ENCODE measurements at places on chromosomes 4 and X.

DNA sequence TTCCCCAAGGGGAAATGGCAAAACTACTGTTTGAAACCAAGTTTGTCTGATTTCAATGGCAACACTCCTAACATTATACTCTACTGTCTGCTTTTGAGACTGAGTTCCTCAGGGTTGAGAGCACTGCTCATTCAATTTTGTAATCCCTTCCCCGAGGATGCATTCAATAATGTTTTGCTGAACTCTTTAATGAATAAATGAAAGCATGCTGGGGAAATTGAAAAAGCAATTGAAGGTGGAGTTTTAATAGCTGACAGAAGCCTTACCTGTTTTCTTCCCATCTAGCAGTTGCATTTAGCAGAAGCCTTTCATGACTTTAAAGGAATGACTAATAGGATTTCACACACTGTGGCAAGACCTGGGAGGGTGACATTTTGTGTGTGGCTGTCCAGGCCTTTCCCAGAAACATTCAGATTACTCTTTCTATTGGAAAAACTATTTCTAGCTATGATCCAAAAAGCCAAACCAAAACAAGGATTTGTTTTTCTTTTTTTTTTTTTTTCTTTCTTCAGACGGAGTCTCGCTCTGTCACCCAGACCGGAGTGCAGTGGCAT lies 45.1 kb downstream of the DTHD1 start:
- no peak for DNase-seq

DNA sequence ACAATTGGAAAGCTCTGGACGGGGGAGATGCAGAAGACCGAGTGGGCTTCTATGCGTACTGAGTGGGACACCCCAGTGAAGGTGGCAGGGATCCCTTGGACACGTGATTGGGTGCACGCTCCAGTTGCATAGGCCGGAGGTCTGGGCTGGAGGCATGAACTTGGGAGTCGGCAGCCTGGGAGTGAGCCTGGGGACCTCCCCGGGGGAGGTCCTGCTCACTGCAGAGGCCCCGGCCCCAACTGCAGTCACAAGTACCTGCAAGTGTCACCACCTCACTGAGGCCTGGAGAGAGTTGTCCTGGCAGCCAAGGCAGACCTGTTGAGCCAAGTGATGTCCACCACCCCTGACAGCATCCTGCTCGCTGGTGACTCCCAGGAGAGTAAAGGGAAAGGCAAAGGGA lies 49.3 kb upstream of the HMX1 start:
- no peak for DNase-seq

- no peak for DNase-seq
Observed at GRCh38 chr4:48445704-48446103, 37.4 kb upstream of the SLC10A4 start.

GRCh38 chrX:71128915-71129765 lies 10.7 kb downstream of the MED12 start:
- peak; percentile 70 for DNase-seq

- DNase-seq: no peak
Observed at GRCh38 chrX:53442322-53442631, 8.1 kb upstream of the HSD17B10 start.

DNA sequence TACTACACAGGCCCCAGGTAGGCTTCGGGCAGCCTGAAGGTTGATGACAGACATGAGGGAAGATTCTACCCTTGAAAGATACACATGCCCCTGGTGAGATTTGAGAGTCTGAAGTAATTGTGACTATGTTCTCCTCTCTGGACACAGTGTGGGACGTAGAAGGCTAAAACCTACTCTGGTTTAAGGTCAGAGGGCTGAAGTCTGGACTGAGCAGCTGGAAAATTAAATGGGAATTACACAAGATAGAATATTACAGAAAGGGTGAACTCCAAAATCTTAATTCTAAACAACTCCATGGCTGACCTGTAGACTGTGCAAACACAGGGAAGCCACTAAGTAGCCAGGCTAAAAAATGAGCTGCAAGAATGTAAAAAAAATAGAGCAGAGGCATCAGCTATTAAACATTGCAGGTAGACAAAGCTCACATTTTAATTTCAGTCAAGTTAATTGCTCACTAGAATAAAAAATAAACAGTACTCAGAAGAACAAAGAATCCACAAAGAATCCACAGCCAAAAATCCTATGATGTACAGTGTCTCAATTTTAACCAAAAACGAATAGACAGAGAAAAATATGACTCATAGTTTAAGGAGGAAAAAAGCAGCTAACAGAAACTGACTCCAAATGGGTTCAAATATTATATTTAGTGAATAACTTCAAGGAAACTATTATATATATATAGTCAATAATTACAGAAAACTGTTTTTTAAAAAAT lies 170.4 kb downstream of the PCDH18 start:
- no peak for DNase-seq

DNA sequence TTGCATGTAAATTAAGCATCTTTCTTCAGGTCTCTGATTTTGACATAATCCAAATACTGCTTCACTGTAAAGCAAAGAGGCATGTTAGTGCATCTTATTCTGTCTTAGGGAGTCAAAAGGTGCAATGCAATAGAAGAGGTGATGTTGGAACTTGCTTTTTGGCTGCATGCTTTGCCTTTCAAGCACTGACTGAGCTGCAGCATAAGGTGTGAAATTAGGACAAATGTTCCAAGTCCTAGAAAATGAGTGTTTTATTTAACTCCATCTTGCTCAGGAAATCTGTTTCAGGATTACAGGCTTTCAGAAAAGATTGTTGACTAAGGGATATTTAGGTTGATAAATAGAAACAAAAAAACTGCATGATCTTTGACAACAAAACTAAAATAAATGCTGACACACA lies 30.8 kb downstream of the NAA11 start:
- DNase-seq: no peak

DNA sequence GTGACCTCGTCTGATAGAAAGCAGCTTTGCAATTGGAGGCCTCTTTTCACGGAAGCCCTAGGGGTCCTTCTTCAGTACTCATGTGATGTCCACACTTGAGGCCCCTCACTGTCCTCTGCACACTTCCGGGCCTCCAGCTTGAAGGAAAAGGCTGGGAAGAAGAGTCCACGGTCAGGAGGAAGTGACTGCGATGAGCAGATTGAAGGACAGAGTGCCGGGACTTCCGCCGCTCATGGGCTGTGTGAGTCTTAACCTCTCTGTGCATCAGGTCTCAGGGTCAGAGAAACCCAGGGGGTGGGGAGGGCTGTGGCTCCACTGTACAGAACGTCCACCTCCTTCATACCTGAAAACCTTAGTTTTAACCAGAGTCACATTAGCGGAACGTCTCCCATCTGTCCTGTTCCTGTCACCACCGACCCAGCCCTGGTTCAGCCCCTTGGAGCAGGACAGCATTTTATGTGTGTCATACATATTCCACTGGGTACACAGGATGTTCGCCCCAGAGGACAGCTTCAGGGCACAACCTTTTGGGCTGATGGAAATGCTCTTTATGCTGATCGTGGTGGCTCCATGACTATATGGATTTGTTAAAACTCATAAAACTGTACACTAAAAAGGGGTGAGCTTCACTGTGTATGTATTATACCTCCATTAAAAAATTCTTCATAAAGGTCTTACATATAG lies 51.0 kb upstream of the SORCS2 start:
- no peak for DNase-seq

DNA sequence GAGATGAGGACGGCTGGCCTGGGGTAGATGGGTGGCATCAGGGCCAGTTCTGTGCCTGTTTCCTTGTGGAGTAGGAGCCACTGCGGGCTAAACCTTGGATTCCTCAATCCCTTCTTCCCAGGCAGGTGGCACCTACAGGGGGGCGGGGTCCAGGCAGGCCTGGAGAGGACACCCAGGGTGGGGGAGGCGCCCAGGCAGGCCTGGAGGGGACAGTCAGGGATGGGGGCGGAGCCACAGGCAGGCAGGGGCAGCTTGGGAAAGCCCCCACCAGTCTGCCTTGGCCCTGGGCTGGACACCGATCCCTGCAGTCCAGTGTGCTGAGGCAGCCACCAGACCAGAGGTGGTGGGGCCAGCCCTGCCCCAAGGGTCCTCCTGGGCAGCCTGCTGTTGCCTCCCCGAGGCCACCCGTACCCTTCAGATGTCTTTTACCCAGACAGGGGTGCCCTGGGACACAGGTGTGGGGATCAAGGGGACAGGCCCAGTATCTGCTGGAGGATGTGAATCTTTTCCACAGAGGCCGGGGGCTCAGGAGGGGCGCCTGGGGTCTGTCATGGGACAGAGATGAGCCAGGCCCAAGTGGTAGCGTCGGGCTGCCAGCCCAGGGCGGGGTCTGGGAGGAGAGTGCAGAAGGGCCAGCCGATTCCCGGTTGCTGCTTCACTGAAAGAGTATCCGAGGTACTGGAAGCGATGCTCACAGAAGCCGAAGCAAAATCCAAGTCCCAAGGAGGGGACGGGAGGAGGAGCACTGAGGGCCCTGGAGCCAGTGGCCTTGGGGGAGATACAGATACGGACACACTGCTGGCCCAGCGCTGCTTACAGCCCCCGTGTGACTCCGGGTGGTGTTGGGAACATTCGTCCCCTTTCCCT lies 34.5 kb downstream of the LRPAP1 start:
- no peak for DNase-seq

Measured in effector CD4-positive, alpha-beta T cell (primary cell).